Endodermal cell (in vitro differentiated cells): ENCODE measurements at places on chromosomes 5 and 9. TPM values are rescaled to one million over a fixed set of nuclear protein-coding genes. Genes with fewer than 3 reads are reported as not detected.
A peak's percentile ranks its signal among the peaks of the same experiment; 100 is the strongest.

DNA sequence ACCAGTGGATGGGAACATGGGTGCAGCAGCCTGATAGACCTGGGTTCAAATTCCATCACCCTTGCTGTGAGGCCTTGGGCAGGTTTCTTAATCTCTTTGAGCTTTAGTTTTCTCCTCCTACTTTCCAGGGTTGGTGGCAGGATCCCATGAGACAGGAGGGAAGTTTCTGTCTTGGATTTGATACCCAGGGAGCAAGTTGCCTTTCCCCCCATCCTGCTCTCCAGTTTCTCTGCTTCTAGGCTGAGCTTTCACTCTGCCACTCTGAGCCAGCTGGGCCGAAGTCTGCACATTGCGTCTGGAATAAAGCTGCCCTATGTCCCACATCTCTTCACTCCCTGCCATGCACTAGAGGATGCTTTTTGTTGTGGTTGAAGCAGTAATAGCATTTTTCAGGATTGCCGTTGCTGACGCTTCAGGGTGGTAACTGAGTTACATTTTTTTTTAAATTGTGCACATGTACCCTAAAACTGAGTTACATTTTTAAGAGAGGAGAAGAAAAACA is 40.5 kb upstream of the ANGPTL2 start:
- DNase-seq, result peak; percentile 43

PCDHB13 gene
- 1.2 to 1.8 TPM (median 1.5 TPM) in 3 replicates for total RNA-seq

- no peak for DNase-seq
Observed at GRCh38 chr5:73948720-73949119, 322.7 kb downstream of the ARHGEF28 start.

CCDC183 gene
- total RNA-seq, result 7.3 and 10.9 TPM in 2 replicates

PITX1 gene
- total RNA-seq, result 0.54 to 2.3 TPM (median 1.3 TPM) in 3 replicates
